ENCODE measurements at places on chromosomes 6 and 20.

GRCh38 chr6:162198925-162199324, 528.6 kb downstream of the PRKN start:
- DNase-seq: no peak

DNA sequence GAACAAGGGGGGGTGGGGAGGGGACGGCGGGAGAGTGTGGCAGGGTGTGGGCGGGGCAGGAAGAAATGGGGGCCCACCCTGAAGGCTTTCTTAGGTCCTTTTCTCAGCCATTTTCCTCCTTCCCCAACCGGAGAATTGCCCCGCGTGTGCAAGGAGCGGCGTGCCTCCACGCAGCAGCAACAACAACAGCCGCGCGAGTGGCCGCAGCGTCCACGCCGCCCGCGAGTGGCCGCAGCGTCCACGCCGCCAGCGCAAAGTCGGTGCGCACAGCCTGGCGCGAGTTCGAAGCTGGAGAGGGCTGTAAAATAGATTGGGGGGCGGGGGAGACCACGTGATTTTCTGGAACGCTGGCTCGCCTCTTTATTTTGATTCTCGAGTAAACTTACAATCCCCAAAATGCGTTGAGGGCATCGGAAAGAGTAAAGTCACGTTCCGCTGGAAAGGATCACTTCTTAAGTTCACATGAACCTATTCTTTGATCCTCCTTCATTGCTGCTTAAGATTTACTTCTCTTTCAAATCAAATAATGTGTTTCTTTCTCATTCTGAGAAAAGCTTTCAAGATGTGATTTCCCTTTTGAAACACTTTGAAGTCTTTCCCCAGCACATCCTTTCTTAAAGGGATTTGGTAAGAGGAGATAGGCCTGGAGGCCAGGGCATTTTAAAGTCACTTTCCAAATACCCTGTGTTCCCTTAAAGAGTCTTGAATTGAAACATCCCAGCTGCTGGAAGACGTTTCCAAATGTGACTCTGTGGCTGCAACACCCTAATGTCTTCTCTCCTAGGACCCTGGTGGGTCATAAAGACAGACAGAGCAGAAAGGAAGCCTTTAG, 66.7 kb upstream of the ZNF217 start:
- peak; percentile 9 for DNase-seq

GRCh38 chr6:143528164-143528811, 16.8 kb upstream of the FUCA2 start:
- no peak for DNase-seq

DNA sequence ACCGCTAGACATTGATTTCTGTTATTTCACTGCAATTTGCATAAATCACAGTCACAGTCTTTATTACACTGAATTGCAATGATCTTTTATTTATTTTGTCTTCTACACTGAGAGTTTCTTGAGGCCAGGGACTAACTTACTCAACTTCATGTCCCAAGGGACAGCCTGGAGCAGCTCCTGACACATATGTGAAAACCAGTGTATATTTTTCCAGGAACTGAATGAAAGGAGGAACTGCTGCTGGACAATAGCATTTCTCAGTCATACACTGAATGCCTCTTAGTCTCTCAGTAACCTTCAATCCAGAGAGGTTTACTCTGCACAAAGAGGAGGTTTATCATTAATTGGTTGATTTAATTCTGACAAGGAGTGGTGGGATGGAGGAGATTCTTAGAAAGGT, 5.9 kb downstream of the F13A1 start:
- DNase-seq: no peak

- DNase-seq: no peak
Measured at GRCh38 chr6:22294301-22294700, 2.5 kb downstream of the PRL start.

- no peak for DNase-seq
Measured at GRCh38 chr6:42095094-42095493, 44.8 kb downstream of the TAF8 start.

GRCh38 chr20:44641325-44641724, 10.2 kb downstream of the ADA start:
- DNase-seq: no peak

- DNase-seq: no peak
Measured at GRCh38 chr6:139533573-139534471, 159.4 kb upstream of the CITED2 start.

- no peak for DNase-seq
Measured at GRCh38 chr20:45128099-45128498, 3.8 kb upstream of the WFDC12 start.

DNA sequence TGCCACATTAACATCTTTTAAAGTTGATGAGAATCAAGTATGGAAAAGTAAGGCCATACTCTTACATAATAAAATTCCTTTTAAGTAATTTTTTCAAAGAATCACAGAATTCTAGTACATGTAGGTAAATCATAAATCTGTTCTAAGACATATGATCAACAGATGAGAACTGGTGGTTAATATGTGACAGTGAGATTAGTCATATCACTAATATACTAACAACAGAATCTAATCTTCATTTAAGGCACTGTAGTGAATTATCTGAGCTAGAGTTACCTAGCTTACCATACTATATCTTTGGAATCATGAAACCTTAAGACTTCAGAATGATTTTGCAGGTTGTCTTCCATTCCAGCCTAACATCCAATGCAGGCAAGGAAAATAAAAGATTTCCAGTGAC, 11.6 kb downstream of the PLN start:
- no peak for DNase-seq

- no peak for DNase-seq
Measured at GRCh38 chr20:44204156-44204831, 6.3 kb downstream of the OSER1 start.

DNA sequence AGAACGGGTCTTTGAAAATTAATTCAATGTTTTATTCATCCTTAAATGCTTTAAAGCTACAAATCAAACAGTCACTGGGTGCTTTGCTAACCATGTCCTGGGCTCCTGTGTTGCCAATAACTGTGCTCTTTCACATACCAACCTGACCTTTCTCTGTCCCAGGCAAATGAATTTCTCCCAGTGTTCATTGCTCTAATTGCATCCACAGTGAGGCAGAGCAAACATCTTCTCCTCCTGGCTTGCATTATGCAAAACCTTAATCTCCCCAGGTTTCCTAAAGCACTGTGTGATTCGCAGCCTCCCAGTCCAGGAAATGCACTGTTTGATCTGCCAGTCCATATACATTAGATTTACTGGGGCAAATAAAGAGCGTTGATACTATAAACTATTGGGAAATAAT, 219.0 kb downstream of the PREX1 start:
- DNase-seq: no peak

GRCh38 chr6:137473598-137473997, 20.6 kb downstream of the OLIG3 start:
- DNase-seq: no peak

DNA sequence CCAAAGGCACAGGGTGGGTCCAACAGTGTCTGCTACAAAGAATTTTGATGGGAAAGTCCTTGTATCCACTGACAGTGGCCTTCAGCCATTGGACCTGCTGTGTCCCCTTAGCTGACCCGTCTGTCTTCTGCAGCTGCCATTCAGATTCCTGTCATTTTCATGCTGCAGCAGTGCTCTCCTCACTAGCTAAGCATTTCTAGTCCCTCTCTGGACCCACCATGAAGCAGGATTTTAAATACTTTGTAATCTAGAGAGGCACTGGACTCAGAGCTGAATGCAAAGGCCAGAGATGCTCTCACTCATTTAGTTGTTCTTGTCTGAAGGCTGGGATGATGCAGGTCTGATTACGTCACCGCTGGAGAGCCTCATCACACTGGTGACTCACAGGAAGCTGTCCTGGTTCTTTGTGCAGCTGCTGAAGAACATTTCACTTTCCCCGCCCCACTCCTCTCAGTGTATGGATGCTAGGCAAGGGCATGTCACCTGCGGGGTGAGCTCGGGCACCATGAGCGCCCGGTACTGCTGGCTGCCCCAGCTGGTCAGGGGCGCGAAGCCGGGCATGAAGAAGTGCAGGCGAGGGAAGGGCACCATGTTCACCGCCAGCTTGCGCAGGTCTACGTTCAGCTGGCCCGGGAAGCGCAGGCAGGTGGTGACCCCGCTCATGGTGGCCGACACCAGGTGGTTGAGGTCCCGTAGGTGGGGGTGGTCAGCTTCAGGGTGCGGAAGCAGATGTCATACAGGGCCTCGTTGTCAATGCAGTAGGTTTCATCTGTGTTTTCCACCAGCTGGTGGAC, 19.4 kb upstream of the TUBB2A start:
- peak; percentile 29 for DNase-seq

- DNase-seq: no peak
Measured at GRCh38 chr20:22904386-22904785, 130.7 kb upstream of the SSTR4 start.

- no peak for DNase-seq
Measured at GRCh38 chr6:132209351-132209750, 191.9 kb downstream of the MOXD1 start.

GRCh38 chr20:1267809-1268374, 1.8 kb downstream of the SNPH start:
- no peak for DNase-seq

- DNase-seq: no peak
Measured at GRCh38 chr6:161882196-161882765, 608.4 kb upstream of the AGPAT4 start.

DNA sequence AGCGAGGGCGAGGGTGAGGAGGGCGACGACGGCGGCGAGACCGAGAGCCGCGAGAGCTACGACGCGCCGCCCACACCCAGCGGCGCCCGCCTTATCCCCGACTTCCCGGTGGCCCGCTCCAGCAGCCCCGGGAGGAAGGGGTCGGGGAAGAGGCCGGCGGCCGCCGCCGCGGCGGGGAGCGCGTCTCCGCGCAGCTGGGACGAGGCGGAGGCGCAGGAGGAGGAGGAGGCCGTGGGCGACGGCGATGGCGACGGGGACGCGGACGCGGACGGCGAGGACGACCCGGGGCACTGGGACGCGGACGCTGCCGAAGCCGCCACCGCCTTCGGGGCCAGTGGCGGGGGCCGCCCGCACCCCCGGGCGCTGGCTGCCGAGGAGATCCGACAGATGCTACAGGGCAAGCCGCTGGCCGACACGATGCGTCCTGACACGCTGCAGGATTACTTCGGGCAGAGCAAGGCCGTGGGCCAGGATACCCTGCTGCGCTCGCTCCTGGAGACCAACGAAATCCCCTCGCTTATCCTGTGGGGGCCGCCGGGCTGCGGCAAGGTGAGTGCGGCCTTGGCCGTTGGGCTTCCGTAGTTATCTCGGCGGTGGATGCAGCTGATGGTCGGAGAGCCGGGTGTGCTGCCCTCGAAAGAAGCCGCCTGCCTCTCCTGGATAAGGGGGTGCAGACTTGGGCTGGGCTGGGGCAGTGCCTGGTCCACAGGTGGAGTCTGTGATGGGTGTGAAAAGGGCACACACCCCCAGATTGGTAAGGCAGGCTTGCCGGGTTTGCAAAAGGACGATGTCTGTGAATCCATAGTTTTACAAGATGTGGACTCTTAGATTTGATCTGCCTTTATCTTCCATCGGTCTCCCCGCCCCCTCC, 938 bp downstream of the WRNIP1 start:
- DNase-seq: peak; percentile 38

GRCh38 chr6:31070711-31071197, 41.6 kb downstream of the C6orf15 start:
- no peak for DNase-seq

- DNase-seq: no peak
Measured at GRCh38 chr6:8434727-8435092, 635 bp downstream of the SLC35B3 start.

DNA sequence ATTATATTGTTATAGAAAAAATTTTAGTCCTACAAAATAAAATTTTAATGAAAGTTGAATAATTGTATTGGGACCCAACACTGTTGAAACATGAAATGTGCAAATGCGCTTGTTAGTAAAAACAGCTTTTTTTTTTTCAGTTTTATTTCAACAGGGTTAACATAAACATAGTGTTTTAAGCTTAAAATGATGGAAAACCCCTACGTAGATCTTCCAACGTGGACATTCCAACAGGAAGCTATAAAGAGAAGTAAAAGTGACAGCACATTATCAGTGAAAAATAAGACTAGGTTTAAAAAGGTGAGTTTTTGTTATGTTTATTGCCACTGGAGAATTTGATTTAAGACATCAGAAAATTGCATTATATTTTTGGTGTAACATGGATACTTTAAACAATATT, 6.5 kb upstream of the GPR31 start:
- no peak for DNase-seq

Data from activated T-helper 9 cell treated with anti-CD3 and anti-CD28 coated beads, Interleukin-2, amount 50 U/mL, for 16 hours (primary cell).